Right kidney (tissue), 9 donors: ENCODE measurements at places on chromosomes 3 and 15.
A peak's percentile ranks its signal among the peaks of the same experiment; 100 is the strongest.

- DNase-seq = no peak
Measured at GRCh38 chr3:59040902-59041301, 8.9 kb downstream of the CFAP20DC start.

DNA sequence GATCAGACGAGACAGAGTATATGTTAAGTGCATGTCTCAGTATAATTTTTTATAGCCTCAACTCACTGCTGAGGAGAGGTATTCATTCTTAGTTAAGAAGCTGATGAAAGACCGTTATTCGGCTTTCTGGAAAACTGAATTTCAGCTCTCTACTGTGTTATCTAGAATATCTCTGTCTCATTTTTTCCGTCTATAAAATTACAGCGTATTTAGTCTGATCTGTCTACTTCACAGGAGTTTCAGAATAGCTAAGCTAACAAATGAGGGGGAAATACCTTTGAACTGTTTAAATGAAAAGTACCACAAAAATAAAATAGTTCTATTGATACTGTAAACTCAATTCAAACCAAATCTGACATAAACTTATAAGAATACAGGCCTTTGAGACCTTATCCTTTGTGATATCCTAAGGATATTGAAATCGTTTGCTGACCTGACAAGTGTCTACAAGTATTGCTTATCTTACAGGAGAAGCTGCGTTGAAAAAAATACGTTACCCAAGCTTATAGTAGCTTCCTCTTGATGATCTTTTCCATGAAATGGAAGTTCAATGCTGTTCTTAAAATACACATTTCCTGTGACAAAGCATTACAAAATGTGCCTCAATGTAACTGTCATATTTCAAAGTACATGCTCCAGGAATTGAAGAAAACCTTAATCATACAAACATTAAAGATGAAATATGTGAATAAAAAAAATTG, 104.6 kb downstream of the IL1RAP start:
- DNase-seq = no peak

GRCh38 chr3:114456742-114457141, 162.9 kb downstream of the TIGIT start:
- DNase-seq = no peak

DNA sequence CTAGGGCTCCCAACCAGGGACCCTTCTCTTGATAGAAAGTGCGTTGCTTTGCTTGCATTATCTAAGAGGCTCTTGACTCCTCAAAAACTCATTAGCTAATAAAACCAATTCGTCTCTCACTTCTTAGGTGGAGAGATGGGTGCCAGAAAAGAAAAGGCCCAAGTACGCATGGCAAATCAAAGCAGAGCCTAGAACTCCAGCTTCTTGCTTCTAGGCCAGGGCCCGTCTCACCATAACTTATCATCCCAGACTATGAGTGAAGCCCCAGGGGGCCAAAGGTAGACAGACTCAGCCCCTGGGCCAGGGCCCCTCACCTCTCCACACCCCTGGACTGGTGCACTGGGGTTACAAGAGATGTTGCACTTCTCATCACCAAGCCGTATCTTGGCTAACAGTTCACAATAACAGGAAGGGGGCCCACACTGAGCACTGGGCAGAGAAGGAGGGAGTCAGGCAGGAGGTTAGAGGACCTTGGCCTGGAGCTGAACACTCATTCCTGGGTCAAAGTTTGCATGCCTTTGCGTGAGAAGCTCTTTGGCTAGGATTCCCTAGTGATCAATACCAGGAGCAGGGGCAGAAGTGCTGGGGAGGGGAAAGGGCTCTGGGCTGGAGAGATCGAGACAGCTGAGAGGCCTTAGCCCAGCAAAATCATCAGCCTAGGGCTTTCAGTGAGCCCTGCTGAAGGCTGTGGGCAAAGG, 5.4 kb upstream of the CYP1A1 start:
- DNase-seq = no peak

- no peak for DNase-seq
Measured at GRCh38 chr3:39849992-39850715, 40.7 kb downstream of the MYRIP start.

GRCh38 chr3:139318431-139318816, 25.4 kb upstream of the MRPS22 start:
- DNase-seq = no peak

- no peak for DNase-seq
Measured at GRCh38 chr3:179551349-179552105, 11.2 kb upstream of the ACTL6A start.

DNA sequence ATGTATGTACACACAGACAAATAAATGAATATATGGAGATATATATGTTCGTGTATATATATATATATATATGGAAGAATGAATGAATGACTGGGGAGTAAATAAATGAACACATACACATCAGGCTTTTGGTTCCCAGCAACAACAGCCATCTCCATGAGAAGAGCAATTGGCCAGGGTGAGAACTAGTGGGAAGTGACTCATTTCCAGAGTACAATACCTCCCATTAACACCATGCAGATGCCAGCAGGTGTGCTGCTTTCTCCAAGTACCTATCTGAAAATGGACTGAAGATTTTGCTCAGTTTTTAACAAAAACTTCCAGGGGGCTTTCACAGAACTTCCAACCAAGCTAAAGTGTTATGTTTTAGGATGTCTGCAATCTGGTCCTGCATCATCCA, 179.8 kb upstream of the SLC2A2 start:
- DNase-seq = no peak

DNA sequence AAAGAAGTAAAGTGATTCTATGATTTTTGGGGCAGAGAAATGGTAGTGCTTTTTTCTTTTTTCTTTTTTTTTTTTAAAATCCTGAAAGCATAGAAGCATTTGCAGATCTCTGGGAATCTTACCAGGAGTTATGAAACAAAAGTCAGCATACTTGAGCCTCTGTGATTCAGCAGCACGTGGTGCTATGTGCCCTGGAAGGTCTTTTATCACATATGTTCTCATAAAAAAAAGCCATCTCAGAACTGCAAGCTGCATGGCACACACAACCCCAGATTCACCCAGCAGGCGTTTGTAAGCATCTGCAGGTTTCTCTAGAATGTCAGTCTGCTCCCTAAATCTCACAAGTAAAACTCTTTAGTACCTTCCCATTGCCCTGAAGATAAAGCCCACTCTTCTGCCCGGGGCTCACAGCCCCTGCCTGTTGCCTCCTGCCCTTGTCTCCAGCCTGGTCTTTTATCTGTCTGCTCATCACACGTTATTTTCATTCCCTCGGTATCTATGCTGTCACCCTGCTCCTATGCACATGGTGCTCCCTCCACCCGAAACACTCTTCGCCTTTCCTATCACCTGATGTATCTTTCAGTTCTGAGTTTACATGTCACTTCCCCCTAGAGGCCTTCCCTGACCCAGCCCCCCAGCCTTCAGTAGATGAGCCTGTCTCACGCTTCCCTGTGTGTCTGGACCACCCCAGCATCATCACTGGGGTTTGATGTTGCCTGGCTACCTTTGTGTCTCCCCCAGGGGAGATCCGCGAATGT, 72.4 kb downstream of the CHDH start:
- no peak for DNase-seq

DNA sequence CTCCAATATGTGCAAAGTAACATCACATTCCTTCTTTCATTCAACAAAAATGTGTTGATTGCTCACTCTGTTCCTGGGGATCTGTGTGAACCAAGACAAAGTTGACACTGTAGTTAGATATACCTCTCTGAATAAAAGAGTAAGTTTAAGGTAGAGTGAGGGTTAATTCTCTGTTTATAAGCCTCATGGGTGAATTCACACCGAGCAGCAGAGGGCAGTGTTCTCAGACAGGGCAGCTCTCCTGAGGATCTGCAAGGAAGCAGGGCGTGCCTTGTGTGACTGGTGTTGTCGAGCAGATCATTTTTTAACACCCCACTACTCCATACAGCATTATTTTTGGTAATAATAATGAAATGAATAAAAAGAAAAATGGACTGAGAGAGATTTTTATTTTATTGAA, 34.4 kb downstream of the PAQR9 start:
- DNase-seq = no peak

DNA sequence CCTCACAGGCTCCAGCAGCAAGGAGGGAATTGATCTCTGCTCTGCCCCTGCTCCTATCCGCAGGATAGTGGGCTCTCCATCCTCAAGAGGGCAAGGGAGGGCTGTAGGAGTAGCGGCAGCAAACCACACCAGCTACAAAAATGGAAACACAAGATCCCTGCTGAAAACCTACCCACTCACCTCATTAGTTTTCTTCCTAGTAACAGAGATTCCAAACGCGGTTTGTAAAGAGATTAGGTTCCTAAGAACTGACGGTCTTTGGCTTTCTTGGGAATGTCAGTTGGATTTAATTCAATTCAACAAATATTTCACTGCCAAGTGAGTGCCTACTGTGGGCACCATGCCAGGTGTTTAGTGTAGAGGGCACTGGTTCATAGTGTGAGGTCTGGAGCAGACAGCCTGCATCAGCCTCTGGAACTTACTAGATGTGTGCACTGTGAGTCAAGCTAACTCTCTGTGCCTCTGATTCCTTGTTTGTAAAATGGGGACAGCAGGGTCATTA, 84.7 kb downstream of the MRPL46 start:
- no peak for DNase-seq

- DNase-seq = peak; percentile 32
Measured at GRCh38 chr3:113623324-113623723, 73.1 kb downstream of the USF3 start.

DNA sequence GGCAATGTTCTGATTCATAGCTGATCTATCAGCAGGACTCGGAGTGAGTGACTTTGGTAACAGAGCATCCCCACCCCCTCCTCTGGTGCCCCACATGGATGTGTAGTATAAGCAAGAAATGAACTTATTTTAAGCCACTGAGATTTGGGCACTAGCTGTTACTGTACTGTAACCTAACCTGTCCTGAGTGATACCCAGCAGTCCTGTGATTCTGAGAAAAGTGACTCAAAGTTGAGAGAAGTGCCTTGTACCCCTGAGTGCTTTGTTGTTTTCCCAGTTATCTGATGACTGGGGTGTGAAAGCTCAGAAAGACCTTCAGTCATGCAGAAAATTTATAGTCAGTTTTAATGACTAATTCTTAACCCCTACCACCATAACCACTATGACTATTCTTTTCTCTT, 439.9 kb upstream of the RBMS3 start:
- DNase-seq = no peak

DNA sequence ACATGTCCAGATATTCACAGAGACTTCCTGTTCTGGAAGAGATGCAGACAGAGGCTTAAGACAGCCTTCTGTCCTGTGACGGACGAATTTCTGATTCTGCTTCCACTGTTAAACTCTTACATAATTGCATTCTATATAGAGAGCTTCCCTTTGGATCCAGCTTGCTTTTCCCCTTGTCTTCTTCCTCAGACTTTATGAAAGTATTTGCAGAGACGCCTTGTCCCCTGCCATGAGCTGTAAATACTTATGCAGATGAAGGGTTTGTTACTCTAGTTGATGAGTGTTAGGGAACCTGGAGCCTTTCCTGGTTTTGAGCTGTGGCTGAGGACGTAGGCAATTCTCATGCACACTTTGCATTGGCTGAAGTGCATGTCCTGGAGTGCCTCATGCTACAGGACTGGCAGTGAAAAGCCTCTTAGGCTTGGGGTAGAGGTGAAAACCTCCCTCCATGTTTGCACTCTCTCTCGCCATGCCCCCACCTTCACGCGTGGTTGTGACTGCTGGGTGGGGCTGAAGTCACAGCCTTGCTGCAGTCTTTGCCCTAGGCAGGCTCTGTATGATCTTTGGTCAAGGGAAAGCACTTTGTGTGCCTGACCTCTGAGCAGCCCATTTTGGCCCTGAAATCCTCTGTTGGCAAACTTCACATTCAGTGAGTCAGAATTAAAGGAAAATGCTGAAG, 286.6 kb downstream of the PTPRG start:
- DNase-seq = no peak

- no peak for DNase-seq
Measured at GRCh38 chr3:133572158-133573053, 1.1 kb upstream of the CDV3 start.

GRCh38 chr3:188278717-188279324, 124.9 kb downstream of the LPP start:
- no peak for DNase-seq

GRCh38 chr15:81338170-81339007, 14.4 kb upstream of the STARD5 start:
- peak; percentile 18 for DNase-seq

- no peak for DNase-seq
Measured at GRCh38 chr3:40851836-40852235, 327.1 kb downstream of the ZNF621 start.

- DNase-seq = no peak
Measured at GRCh38 chr15:70355275-70355795, 257.6 kb upstream of the TLE3 start.

DNA sequence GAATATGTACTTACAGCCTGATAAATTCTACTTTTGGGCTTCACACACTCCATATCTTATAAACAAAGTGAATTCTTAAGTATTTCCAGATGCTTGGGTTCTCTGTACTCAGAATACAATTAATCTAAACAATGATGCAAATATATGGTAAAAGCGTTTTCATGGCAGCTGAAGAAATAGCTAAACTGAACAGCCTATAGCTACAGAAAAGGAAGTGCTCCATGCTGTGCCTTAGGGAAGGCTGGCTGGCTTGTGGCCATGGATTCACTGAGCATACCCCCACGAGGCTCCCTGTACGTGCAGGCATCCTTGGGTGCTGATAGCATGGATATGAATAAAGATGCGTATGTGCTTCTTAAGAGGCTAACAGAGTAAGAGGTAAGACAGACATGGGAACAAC, 264.0 kb downstream of the KLF13 start:
- DNase-seq = no peak

DNA sequence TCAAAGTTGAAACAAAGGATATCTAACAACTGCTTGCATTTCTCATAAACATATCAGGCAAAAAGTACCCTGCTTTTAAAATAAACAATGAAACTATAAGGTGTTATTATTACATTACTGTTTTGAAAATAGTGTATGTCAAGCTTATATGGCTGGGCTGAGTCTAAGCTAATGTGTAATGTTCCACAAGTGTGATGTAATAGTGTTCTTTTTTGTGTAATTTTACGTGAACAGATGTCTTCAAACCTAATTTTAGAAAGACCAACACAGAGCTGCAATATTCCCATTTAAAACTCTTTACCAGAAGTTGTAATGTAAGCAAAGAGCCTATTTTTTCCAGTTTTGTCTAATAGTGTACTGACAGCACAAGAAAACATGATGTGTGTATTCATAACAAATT, 34.0 kb downstream of the MINDY2 start:
- no peak for DNase-seq

DNA sequence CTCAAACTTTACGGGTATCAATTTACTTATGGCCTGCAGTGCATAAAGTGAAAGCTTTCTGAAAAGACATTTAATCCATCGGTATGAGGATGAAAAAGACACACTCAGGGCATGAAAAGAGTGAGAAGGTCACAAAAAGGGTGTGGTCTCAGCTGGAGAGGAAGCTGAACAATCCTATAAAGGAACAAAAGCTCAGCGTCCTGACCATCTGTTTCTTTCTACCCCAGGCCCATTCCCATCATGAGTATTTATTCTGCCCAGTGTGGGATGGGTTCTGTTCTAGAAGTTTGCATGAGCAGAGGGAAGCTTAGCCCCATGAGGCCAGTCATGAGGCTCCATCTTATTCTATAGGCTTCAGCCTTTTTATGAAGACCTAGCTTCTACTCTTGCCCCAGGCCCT, 144.6 kb downstream of the LPP start:
- DNase-seq = no peak
